Smooth muscle cell of bladder (primary cell): ENCODE measurements at places on chromosomes 7 and 10. TPM values are rescaled to one million over a fixed set of nuclear protein-coding genes. Genes with fewer than 3 reads are reported as not detected.

ACTR3C gene
- 1.6 and 3.2 TPM in 2 replicates for total RNA-seq

GRID2IP gene
- total RNA-seq = not detected in 2 replicates

CLCN1 gene
- 0.09 and 0.14 TPM in 2 replicates for total RNA-seq

ASAH2 gene
- total RNA-seq = 0.74 and 1.00 TPM in 2 replicates

MACROH2A2 gene
- total RNA-seq = 5.8 and 9.2 TPM in 2 replicates

AKR1C8 gene
- total RNA-seq = not detected in 2 replicates
